H9 (cell line): ENCODE measurements at places on chromosomes 16 and 17.

DNA sequence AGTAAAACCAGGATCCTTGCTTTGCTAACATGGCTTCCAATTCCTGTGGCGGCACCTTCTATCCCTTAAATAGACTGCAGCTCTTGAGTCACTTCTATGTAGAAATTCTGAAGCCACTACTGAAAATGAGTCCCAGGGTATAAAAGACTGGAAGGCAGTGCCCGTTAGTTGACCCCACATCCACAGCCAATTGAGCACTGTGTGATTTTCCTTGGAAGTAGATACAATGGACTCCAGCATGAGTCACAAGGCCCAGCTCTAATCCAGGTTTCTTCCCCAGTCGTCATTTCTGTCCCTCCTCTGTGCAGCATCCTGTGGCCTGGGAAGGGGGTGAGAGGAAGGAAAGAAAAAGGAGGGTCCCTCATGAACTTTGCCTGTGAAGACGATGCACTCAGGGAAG, 69.5 kb downstream of the HLF start:
- no peak for DNase-seq

- DNase-seq = no peak
These were observed 502.6 kb downstream of the TMEM114 start for GRCh38 chr16:8087597-8088289.

GRCh38 chr17:61335105-61335844, 64.4 kb upstream of the TBX2 start:
- DNase-seq = no peak

- no peak for DNase-seq
These were observed 37.6 kb upstream of the CNEP1R1 start for GRCh38 chr16:49987381-49987780.

DNA sequence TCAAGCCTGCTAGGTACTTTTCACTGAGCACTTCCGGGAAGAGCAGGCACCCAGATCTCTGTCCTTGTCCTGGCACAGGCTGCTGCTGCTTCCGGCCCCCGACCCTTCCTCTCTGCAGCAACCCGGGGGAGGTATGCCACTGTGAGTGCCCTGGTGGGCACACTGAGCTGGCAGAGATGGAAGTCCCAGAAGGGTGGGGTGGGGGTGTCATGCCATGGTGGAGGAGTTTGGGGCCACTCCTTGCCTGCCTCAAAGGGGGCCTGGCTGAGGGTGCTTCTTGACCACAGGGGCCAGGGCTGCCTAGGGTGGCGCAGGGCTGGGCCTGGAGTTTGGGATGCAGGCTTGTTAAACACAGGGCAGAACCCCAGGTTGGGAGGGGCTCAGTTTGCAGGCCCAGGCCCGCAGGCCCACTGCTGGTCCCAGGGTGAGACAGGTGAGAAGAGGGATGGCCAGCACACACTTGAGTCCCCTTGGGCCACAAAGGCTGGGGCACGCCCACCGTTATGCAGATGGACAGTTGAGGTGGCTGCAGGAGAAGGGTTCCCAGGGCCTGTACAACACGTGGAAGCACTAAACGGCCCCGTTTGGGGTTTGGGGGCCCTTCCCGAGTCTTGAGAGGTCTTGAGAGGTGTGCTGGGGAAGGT, 8.7 kb downstream of the TMEM235 start:
- DNase-seq = peak; percentile 33

DNA sequence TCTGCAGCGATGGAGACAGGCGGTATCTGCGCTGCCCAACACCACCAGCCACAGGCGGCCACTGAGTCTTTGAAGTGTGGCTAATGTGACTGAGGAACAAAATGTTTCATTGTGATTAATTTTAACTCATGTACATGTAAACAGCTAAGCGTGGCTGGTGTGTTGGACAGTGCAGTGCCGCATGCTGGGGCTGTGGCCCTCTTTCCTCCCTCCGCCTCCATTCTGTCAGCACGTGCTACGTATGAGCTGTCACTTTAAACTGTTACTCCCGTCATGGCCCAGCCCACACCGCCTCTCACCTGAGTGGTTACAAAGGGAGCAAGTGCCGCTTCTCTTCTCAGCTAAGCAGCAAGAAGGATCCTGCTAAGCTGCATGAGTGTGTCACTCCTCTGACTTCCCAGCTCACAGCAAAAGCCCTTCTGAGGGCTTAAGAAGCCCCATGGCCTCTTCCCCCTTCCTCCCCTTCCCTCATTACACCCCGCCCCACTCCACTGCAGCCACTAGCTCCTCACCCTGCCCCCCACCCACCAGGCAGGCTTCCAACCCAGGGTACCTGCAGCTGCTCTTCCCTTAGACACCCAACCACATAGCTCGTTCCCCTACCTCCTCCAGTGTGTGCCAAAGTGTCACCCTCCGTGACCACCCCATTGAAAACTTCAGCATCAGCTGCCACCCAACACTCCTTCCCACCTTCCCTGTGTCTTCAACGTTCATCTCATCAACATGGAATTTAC, 15.0 kb downstream of the HASPIN start:
- no peak for DNase-seq

DNA sequence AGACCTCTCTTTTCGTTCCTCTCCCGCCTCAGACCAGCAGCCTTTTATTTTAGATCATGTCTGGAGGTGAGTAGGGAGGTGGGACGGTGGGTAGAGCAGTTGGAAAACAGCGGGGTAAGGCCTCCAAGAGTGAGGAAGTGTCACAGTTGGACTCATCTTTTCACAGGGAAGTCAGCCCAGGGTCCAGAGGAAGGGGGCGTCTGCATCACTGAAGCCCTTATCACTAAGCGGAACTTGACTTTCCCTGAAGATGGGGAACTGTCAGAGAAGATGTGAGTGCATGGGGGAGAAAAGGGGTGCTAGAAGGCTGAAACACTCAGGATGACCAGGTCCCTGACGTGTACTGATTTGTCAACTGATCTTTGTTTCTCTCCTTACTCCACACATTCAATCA, 461 bp downstream of the LRRC46 start:
- DNase-seq = no peak

DNA sequence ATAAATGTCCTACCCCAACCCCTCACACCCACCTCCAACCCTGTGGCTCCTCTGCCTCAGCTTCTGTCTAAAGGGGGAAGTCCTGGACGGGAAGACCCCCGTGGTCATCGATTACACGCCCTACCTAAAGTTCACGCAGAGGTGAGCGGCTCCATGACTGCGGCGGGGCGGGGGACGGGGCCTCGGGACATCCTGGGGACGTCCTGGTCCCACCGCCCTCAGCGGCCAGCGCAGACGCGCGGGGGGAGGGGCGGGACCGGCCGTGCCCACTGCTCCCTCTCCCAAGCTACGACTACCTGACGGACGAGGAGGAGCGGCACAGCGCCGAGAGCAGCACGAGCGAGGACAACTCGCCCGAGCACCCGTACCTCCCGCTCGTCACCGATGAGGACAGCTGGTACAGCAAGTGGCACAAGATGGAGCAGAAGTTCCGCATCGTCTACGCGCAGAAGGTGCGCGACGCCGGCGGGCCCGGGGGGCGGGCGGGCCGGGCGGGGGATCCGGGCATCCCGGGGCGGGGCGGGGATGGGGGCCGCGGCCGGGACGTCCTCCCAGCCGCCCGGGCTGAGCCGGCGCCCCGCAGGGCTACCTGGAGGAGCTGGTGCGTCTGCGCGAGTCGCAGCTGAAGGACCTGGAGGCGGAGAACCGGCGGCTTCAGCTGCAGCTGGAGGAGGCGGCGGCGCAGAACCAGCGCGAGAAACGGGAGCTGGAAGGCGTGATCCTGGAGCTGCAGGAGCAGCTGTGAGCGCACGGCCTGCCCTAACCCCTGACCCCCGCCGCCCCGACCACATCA, 6.7 kb downstream of the RUNDC3A start:
- DNase-seq = peak; percentile 88

DNA sequence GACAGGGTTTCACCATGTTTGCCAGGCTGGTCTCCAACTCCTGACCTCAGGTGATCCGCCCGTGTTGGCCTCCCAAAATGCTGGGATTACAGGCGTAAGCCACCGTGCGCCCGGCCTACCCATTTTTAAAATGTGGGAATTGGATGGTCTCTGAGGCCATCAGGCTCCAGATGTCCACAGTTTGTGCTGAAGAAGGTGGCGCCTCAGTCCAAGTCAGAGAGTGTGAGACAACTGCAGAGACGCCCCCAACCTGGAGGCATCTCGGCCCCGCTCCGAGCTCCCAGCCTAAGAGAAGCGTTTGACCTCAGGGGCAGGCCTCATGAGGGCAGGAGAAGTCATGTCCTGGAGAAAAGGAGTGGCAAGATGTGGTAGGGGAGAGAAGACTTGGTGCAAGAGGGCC, 146.5 kb downstream of the MRM1 start:
- no peak for DNase-seq

DNA sequence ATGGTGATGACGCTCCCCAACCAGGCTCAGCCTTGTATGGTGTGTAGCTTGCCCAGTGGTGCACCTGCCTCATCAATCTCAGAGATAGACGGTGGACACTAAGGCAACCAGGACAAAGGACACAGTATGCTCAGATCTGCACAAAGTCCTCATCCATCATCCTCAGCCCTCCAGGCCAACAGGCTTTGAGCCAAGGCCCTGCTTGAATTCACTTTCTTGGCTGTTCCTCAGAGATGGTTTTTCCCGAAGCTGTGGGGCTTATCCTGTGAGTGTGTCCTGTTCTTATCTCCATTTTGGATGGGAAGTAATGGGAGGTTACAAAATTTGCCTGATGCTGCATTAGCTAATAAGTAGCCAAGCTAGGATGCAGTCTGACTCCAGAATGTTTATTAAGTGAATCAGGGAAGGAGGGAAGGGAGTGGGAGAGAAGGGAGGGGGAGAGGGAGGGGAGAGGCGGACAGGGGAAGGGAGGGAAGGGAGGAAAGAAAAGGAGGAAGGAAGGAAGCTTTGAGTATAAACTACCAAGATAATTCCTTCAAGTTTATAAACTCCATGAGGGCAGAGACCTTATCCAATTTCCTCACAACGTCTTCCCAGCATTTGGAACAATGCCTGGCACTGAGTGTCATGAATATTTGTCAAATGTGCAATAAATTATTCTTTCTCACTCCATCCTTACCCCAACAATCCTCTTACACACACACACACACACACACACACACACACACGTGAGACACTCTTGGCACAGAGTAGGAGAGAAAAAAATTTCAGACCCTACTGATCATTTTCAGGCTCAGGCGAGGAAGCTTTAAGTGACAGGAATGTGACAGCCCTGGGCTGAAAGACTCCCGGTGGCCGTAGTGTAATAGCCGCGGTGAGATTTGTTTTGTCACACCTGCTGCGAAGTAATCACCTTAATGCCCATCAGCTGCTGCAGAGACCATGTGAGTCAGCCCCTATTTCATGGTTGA, 84.3 kb downstream of the BMERB1 start:
- no peak for DNase-seq

DNA sequence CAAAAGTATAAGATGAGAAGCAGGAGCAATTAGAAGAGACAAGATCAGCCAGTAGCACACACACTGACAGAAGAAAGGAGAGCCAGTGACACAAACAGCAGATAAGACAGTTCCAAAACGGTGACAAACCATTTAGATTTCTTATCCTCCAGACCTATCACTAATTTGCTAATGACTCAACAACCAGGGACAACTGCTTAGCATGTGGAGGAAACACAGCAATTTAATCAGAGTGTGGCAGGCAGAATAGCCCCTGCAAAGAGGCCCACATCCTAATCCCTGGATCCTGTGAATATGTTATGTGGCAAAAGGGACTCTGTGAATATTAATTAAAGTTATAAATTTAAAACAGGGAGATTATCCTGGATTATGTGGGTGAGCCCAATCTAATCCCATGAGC, 81.1 kb downstream of the CACNG1 start:
- no peak for DNase-seq

DNA sequence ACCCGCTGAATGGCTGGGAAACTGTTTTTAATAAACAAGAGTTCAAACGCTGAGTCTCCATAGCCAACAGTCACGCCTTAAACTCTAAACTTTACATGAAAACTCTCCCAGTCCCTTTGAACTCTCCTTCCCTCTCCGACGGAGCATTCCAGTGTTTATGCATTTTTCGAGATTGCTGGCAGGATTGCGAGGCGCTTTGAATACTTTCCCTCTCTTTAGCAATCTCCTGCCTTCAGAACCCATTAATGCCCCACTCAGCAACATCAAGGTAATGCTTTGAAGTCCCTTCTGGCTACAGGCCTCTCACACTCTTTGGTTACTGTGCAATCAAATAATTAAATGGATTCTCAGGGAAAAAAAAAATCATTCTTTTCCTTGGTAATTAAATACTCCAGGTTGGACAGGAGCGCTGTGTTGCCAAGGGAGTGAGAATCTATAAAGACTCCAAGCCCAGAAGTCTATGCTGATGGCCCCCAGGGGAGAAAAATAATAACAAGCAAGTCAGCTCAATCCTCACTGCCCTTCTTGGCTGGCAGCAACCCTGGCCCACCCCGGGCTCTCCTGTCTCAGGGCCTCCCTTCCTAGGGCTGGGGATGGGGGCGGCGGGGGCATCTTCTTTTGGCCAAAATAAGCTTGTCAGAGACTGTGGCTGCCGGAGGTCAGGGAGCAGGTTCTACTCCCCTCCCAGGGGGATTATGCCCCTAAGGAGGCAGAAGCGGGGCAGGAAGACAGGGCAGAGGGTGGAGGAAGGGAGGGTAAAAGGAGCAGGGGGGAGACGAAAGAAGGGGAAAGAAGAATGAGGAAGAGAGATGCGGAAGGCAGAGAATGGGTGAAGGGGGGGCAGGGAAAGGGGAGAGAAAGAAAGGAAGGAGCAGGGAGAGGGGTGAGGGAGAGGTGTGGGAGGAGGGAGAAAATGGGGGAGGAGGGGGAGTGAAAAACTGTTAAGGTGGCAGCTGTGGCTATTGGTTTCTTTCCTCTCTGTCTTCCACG, 45.2 kb downstream of the AXIN2 start:
- peak; percentile 54 for DNase-seq

GRCh38 chr17:50207315-50207714, 5.9 kb upstream of the COL1A1 start:
- no peak for DNase-seq

GRCh38 chr17:56108811-56109284, 44.4 kb upstream of the ANKFN1 start:
- DNase-seq = no peak

GRCh38 chr16:55561319-55561848, 5.1 kb upstream of the CAPNS2 start:
- DNase-seq = no peak

- no peak for DNase-seq
These were observed 58.1 kb downstream of the MPHOSPH6 start for GRCh38 chr16:82111944-82112343.

DNA sequence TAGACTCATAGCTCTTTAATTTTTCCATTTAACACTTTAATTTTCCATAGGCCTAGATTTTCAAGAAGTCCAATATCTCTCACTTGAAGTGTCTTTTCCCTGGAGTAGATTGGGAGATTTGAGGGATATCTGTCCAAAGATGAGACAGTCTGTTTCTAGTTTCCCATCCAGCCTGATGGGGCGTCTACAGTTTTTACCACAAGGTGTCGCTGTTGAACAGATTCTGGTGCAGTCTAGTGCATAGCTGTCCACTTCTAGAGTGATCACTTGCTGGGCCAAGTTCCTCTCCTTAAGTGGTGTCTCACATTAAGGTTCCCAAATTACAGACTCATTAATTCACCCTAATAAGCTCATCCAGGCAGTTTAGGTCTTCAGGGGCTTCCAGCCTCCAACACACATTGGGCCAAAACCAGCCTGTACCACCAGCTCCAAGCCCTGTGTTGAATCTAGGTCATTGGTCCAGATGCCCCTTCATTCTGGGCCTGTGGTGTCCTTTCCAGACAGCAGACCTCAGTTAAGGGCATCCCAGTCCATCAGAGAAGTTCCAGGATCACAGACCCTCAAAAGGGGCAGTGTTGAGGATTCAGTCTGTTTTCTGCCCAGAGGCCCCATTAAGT, 9.4 kb downstream of the SNX20 start:
- DNase-seq = no peak

GRCh38 chr16:88525663-88525990, 44.6 kb upstream of the ZC3H18 start:
- DNase-seq = no peak
